ENCODE measurements at places on chromosomes 7 and 10.

GRCh38 chr7:3495530-3495929 lies 194.5 kb downstream of the SDK1 start:
- no peak for DNase-seq

- no peak for DNase-seq
Measured at GRCh38 chr7:24783698-24784097, 26.4 kb upstream of the GSDME start.

DNA sequence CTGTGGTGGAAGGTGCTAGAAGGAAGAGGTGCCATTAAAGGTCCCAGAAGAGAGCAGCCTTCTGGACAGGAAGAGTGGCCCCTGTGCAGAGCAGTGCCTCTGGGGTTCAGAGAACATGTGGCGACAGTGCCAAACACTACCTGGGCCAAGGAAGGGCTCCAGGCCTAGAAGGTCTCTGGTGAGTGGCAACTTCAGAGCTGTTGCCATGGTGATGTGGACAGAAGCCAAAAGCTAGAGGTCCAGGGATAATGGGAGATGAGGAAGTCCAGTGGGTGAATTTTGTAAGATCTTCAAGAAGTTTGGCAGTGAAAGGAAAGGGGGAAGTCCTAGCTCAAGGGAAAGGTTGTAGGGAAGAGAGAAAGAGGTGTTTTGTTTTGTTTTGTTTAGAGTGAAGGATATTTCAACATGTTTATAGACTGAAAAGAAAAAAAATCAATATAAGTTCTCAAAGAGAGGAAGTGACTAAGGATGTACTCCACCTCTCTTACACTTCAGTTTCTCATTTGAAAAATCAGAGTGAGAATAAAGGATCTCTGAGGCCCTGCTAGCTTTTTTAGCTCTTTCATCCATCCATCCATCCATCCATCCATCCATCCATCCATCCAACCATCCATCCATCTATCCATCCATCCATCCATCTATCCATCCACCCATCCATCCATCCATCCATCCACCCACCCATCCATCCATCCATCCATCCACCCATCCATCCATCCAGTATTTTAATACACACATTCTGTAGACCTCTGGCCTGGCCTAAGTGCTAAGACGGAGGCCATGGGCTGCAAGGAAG lies 77.1 kb upstream of the DUSP5 start:
- DNase-seq, result no peak

GRCh38 chr10:113842171-113842570 lies 11.7 kb downstream of the DCLRE1A start:
- DNase-seq, result no peak

- no peak for DNase-seq
Measured at GRCh38 chr10:53547364-53547763, 774.8 kb upstream of the MBL2 start.

DNA sequence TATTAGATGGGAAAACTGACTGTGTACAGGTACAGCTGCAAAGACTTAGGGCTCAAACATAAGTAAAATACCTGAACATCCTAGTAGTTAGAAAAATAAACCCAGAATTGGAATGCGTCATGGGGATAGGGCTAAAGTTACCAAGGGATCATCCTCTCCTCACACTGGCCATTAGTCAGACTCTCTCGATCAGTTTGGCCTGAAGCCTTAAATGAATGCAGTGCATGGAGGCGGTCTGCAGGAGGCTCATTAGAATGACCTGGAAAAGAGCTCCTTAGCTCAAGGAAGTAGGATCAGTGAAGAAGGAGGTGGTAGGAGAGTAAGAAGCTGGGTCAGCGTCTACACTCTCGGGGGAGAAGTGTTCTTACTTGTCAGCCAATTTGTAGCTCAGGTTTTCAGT lies 35.3 kb downstream of the DENND2A start:
- no peak for DNase-seq

GRCh38 chr7:130367088-130367755 lies 13.1 kb upstream of the CPA1 start:
- DNase-seq, result no peak

DNA sequence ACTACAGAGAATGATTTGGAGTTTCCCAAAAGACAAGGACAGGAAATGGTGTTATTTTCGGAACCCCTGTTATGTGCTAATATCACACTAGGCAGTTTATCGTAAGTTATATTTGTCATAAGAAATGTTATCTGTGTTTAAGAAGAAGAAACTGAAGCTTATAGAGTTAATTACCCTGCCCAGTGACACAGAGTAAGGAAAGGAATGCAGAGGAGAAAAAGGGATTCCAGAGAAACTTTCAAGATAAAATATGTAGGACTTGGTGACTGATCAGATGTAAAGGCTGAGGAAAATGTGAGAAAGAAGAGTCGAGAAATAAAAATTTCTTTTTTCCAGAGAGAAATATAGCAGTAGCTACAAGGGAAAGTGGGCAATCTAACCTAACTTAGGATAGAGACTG lies 63.5 kb upstream of the ZNF746 start:
- no peak for DNase-seq

DNA sequence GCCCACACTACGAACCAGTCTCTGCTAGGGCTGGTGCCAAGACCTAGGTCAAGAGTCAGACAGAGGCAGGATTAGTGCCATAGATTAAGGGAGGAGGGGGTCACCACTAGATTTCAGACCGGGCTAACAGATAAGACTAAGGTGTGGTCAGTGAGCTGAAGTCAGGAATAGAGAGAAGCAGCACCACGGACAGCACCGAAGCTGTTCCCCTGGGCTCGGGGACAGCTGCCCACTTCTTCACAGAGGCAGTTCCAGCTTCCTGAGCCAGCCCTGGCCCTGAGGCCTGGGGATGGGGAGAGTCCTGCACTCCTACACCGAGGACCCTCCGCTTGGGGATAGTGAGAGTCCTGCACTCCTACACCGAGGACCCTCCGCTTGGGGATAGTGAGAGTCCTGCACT lies 11.2 kb upstream of the JAKMIP3 start:
- no peak for DNase-seq

DNA sequence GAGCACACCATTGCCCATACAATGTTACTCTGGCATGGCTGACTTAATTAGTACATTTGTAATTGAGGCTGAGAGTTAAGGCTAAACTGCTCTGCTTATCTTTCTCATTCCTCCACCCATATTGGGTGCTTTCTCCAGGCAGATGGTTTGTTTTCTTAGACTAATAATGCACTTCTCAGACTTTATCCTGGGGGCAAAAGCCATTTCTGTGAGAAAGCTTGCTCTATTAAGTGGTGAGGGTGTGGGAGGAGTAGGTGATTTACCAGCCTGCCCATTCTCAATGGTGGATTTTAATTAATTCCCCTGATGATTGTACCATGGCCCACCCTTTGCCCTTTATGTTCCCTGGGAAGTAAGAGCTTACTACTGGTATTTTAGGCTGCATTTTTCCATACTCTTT lies 174.8 kb downstream of the FOXP2 start:
- no peak for DNase-seq

GRCh38 chr10:91860885-91861284 lies 48.4 kb downstream of the FGFBP3 start:
- no peak for DNase-seq

- no peak for DNase-seq
Measured at GRCh38 chr7:102322202-102322715, 34.0 kb downstream of the SPDYE6 start.

GRCh38 chr7:17401791-17402627 lies 103.6 kb downstream of the AHR start:
- DNase-seq, result no peak

DNA sequence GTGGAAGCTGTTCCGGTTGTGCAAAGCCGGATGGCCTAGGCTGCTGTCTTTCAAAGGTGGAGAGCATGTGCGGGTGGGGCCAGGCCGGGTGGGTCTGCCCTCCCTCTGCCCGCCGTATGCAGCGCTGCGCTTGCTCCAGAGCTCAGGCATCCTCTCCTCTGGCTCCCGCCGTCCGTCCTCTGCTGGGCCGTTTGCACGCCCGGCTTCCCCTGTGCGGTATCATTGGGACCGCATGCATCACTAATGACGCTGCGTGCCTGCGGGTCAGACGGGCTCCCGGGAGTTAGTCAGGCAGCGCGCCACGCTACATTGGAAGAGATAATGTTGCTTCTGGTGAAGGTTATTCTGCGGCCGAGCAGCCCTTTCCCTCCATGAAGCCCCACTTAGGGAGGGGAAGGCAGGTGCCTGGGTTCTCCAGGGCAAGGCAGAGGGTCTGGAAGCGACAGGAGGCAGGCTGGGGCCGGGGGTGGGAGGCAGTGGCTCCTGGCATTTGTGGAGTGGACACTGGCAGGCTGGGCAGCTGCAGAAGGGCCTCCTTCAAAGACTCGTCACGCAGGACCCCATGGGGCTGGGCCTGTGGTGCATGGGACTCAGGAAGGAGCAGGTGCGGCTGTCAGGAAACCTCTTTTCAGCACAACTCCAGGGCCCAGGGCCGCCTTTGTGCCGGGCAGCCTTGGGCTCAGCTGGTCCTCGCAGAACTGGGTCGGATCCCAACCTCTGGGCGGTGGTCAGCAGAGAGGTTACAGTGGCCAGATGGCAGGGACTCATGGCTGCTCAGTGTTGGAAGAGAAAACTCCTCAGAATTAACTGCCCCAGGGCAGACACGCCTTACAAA lies 318.5 kb downstream of the WDR37 start:
- no peak for DNase-seq

DNA sequence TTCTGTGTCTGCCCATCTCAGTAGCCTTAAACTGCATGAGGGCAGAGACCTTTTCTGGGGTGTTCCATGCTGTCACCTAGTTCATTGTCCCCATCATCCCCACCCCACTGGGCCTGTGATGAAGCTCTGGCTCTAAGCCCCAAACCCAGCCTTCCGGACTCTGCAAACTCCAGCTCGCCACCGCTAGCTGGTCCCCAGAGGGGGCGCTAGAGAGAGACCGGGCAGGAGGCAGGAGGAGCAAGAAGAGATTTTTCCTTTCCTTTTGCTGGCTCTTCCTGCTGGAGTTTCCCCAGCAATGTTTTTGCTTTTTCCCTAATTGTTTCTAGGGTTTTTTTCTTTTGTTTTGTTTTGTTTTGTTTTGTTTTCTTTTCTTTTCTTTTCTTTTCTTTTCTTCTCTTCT lies 234.4 kb downstream of the TEX36 start:
- peak; percentile 3 for DNase-seq

GRCh38 chr7:28754027-28754426 lies 204.1 kb downstream of the TRIL start:
- DNase-seq, result no peak

DNA sequence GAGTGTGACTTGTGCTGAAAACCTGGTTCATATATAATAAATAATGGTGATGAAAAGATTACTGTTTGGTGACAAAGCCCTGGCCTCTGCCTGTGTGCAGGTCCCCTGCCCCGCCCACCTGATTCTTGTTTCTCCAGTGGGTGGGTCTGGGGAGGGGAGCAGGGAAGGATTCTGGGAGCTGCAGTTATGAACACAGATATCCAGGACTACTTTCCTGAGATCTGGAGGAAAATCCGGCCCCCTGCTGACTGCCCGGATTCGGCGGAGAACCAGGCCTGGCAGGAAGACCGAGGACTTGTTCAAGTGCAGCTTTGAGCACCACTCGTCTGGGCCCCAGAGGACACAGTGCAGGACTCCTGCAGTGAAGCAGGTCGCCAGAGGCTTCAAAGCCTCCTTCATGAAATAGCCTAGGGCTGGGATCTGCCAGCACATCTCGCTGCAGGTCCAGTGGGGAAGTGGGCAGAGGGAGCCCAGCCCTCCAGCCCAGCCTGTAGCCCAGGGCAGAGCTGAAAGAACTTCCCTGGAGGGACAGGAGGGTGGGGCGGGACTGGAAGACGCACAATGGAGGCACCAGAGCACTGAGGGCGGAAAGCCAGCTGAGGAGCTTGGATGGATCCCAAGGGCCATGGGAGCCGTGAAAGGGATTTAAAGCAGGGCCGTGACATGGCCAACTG lies 7.0 kb downstream of the ATP6V0E2 start:
- DNase-seq, result no peak

DNA sequence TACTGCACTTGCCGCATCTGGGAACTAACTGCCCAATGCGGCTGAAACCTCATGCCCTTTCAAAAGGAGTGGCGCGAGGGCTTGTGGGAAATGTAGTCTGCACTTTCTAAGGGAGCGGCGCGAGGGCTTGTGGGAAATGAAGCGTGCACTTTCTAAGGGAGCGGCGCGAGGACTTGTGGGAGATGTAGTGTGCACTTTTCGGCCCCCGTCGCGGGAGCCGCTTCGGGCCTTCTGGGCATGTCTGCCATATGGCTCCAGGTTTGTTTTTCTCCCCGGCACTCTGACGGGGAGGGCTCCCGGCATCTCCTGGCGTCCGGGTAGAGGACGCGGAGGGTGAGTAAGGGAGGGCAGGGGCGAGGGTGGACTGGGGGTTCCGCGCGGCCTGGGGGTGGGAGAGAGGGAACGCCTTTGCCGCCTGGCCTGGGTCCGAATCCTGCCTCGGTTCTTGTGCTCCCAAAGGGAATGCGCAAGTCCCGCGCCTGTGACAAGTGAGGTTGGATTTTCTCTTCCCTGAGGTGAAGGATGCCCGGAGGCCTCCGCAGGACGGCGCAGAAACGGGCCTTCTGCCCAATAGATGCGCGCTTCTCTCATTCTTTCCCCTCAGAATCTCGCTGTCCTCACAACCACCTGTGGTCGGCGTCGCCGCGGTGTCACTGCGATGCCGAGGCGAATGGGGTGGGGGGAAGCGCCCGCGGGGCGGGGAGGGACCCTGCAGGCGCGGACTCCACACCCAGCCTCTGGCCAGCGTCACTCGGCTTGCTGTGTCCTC lies at the start of gene ZNF37A:
Gene ZNF37A (plus strand): TSS at position 180 of the 769 bp plus-strand sequence. CDS start 2,281 bp downstream, outside the sequence.
- DNase-seq, result peak; percentile 81

- DNase-seq, result no peak
Measured at GRCh38 chr10:43226851-43227845, 39.7 kb downstream of the RASGEF1A start.

- no peak for DNase-seq
Measured at GRCh38 chr10:124340033-124340760, 78.5 kb downstream of the OAT start.

DNA sequence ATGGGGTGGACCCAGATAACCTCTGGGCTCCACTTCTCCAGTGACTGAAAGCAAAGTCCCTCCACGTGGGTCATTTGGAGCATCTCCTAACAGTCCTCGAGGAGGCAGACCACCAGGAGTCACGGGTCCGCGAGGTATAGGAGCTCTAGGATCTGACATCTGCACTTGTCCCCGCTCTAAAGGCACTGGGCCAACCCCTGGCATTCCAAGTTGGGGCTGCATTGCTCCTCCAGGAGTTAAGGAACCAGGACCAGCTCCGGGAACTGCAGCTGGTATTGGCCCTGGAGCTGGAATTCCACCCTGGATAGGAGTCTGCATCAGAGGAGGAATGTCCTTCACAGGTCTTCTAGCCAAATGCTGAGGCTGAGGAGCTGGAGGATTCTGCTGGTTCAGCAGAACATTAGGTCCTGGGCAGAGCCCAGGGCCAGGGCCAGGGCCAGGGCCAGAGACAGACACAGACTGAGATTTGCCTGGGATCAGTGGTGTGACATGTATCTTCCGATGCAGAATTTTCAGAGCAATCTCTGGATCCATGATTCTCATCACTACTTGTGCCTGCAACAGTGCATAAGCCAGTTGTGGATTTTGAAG lies 827 bp downstream of the CSTF2T start:
- DNase-seq, result no peak

GRCh38 chr7:20598459-20599309 lies 16.8 kb upstream of the ABCB5 start:
- DNase-seq, result no peak
